Activated T-cell treated with anti-CD3 and anti-CD28 coated beads for 24 hours (primary cell): ENCODE measurements at places on chromosomes 6 and 20.
A peak's percentile ranks its signal among the peaks of the same experiment; 100 is the strongest.

DNA sequence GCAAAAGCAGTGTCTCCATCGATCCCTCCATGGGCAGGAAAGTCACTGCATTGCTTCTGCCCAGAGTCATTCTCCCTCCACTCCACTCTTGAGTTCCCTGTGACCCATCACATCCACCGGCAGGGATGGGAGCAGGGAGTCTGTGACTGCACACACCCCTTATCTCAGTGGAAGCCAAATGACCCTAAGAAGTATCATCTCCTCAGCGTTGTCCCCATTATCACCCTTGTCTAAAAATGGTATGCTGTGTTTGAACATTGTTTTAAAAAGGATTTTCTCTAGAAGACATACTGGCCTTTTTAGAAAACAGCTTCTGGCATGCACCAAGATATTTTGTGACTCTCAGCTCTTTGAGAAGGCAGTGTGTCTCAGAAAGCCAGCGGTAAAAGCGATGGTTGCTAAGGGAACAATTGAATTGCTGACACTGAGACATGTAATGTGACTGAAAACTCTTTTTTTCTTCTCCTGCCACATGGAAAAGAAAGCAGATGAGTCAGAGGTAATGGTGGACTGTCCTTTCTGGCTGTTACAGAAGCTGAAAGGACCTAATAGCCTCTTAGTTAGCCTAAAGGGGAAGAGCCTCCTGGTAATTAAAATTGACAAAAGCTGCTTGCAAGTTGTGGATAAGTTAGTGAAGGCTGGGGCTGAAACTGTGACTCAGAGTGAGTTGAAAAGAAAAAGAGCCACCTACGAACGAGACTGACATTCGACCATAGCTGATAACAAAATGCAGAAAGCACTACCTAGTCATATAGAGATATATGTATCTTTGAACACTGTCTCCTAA, 120.5 kb downstream of the MAP3K7 start:
- peak; percentile 42 for DNase-seq

DNA sequence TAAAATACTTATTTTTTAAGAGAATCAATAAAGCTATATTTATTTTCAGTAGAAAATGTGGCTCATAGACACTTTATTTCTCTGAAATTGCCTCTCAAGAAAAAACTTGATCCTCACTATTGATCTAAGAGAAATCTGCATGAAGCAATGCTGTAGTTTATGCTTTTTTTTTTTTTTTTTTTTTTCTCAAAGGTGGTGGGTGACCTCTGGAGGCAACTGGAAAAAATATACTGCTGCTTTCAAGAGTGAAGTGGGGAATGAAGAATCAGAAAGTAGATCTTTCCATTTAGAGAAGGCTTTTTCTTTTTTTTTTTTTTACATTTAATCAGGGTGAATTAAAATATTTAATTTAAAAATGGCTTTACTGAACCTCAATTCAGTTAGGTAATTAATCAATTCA, 169.3 kb downstream of the SLC16A10 start:
- no peak for DNase-seq

GRCh38 chr6:13486679-13487121, 700 bp downstream of the GFOD1 start:
- peak; percentile 61 for DNase-seq

GRCh38 chr6:127266178-127266891, at the start of gene RNF146:
Gene RNF146 (plus strand): TSS chr6:127266864. CDS start chr6:127280339, 13,475 bp downstream.
- DNase-seq: peak; percentile 62

DNA sequence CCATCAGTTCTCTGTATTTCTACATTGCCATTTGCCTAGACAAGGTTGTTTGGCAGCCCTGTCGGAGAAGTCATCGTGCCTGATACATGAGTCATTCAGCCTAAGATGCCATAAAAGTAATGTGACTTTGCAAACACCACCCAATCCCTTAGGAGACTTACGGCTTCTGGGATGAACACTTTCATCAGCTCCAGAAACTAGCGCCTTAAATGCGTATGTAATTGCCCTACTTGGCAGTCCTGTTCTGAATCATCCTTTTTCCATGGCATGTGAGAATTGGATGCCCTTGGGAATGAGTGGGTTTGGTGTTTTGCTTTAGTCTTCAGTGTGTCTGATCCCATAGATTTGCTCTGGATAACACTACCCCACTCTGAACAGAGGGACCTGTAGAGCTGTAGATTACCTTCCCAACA, 158.5 kb downstream of the SASH1 start:
- no peak for DNase-seq

DNA sequence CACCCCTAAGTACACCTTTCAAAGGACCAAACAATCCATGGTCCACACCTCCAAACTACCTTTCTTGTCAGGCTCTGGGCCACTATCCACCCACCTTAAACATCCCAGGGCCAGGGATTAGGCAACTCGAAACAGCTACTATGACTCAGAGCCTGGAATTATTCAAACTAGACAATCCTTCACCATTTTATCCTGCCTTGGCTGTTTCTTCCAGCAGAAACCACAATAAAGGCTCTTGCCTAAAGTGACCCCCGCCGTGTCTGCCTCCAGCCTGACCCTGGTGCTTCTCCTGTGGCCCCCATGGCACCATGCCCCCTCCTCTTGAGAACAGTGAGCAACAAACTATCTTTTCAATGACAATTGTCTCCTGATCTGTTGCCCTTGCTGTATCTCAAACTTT, 195.5 kb downstream of the EPM2A start:
- no peak for DNase-seq

DNA sequence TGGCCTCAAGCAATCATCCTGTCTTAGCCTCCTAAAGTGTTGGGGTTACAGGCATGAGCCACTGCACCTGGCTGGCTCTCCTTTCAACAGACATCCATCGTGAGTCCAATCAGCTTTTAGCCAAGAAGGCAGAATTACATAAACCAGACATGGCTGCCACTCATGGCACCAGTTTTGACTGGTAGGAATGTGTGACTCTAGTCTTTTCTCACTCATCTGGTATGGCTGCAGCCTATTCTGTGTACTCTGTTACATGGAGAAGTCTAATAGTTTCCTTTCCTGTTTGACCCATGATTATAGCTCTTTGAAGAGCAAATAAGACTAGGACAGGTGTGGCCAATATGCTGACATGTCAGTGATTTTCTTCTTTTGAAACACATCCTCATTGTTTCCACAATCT, 27.0 kb upstream of the RNF144B start:
- no peak for DNase-seq

- no peak for DNase-seq
Observed at GRCh38 chr6:110296241-110297025, 61.7 kb downstream of the METTL24 start.

- no peak for DNase-seq
Observed at GRCh38 chr6:144417681-144418080, 132.5 kb downstream of the UTRN start.

- DNase-seq: no peak
Observed at GRCh38 chr6:144688713-144689112, 403.6 kb downstream of the UTRN start.

DNA sequence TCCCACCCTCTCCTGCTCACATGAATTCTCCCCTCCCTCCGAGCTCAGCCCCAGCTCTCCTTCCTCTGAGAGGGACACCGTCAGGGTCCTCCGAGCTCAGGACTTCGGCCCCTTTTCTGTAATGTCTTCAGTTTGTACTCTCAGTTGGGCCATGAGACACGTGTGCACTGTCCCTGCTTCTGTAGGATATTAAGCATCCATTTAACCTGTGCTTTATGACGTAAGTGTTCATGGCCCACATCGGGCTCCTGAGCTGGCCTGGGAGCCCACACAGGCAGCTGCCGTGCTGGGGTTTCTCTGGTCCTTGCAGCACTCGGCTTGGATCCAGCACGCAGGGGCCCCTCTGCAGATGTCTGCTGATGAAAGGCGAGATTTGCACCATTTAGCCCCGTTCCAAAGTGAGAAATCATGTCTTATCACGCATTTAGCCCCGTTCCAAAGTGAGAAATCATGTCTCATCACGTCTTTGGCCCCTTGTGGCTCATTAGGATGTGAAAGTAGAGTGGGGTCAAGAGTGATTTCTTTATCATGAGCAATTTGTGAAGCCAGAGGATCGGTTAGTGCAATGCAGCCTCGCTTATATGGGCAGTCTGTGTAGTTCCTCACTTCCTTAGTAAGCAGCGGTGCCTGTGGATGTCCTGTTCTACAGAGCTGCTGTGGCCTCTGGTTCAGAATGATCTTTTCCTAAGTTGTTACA, 25.3 kb downstream of the DUSP22 start:
- DNase-seq: no peak

DNA sequence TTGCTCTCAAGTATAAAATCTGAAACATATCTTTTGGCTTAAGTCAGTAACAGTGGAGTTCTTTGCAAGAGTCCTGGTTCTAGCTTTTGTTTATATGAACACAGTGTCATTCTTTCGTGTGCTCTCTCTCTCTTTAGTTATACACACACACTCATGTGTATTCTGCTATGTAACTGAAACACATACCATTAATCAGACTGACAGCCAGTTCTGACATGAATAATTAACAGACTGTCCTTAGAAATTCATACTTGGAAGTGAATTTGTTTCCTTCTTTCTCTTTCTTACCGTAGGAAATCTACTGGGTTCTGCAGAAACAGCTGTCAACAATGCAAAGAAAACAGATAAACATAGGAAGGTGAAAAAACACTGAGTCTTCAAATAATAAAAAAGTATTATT, 2.5 kb downstream of the MCM9 start:
- no peak for DNase-seq

DNA sequence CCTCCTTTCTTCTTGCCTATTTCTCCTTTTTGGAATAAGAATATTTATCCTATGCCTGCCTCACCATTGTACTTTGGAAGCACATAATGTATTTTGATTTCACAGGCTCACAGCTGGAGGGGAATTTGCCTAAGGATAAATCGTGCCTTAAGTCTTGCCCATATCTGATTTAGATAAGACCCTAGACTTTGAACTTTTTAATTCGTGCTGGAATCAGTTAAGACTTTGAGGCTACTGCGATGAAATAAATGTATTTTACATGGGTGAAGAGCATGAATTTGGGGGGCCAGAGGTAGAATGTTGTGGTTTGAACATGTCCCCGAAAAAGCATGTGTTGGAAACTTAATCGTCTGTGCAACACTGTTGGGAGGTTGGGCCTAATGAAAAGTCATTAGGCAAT, 648.8 kb downstream of the EPHA7 start:
- no peak for DNase-seq

DNA sequence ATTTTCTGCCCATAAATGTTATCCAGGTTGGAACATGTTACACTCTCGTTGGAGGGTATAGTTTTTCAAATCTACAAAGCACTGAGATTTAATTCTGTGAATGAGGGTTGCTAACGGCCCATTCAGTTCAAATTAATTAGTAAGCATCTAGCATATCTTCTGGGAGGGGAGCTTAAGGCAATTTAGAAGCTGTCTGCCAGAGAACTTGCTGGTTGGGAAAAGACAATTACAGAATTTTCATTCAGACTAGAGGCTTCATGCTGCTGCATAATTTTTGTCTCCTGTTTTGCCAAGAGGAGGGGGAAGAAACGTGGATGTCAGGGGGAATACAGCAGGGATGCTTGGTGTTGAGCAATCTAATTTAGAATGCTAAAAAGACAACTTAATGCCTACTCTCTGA, 268.3 kb upstream of the FAM83B start:
- no peak for DNase-seq

DNA sequence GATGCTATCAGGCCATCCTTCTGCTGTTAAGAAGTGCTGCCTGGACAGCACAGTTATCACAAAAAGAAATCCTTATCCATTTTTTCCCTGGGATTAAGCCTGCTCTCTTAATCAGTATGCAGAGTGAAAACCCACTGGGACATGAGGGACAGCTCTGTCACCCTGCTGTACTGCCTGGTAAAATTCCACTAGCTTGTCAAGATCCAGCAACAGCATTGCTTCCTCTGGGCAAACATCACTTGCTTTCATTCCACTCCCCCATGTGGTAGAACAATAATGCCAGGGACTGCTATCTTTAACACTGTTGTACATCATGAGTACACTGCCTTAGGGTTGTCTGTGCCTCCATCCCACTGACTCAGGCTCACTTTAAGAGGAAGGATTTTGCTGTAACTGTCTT, 331.3 kb downstream of the KIF16B start:
- DNase-seq: no peak

- DNase-seq: no peak
Observed at GRCh38 chr20:6212903-6213302, 90.1 kb upstream of the FERMT1 start.

GRCh38 chr6:16049168-16049567, 79.7 kb upstream of the MYLIP start:
- no peak for DNase-seq

- peak; percentile 45 for DNase-seq
Observed at GRCh38 chr6:117449549-117450439, 24.1 kb upstream of the ROS1 start.

GRCh38 chr6:97059473-97059872, 134.9 kb downstream of the KLHL32 start:
- DNase-seq: no peak

DNA sequence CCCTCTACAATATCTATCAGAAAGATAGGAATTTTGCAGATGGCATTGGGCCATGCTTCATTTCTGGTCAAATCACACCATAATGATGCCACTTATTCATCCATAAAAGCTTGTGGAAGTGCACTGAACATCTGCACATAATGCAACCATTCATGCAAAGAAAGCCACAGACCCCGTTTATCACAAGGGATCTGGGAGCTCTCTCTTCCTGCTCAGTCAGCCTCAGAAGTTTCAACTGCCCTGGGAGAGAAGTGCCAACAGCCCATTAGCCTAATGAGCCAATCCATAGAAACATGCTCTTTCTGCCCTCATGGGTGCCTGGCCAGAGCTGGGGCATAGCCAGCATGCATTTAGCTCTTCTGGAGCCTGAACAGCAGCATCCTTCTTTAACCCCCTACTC, 85.8 kb downstream of the SLC35F1 start:
- DNase-seq: no peak

- DNase-seq: no peak
Observed at GRCh38 chr6:56911847-56912246, 43.1 kb upstream of the BEND6 start.

GRCh38 chr20:2141600-2142575, 40.3 kb downstream of the STK35 start:
- no peak for DNase-seq

- DNase-seq: no peak
Observed at GRCh38 chr6:43128926-43129325, 42.1 kb upstream of the SRF start.

- DNase-seq: no peak
Observed at GRCh38 chr6:88616380-88616779, 347.0 kb downstream of the RNGTT start.

DNA sequence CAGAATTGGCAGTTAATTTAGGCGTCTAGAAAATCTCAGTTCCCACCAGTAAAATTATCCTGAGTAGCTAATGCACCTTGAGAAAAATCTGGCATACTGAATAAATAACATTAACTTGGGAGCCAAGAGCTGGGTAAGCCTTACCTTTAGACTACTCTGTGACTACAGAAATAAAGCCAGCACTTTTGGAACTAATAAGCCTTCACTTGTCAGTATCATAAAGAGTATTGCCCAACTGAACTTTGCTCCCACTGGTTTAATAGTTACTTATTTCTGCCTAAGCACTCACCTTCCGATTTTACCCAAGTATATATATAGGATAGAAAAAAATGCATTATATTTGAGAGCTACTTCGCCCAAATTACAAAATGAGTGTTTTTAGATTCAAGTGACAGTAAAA, 10.7 kb downstream of the FAM8A1 start:
- DNase-seq: no peak

- no peak for DNase-seq
Observed at GRCh38 chr20:20643927-20644326, 68.5 kb downstream of the RALGAPA2 start.

- DNase-seq: no peak
Observed at GRCh38 chr6:72552938-72553337, 68.9 kb upstream of the KCNQ5 start.
